ENCODE measurements at places on chromosomes 11 and 22.

- no peak for DNase-seq
These were observed 108.6 kb downstream of the SCN3B start for GRCh38 chr11:123545726-123546270.

- DNase-seq, result no peak
These were observed 113.9 kb downstream of the TRIM29 start for GRCh38 chr11:120024046-120024445.

- no peak for DNase-seq
These were observed 37.1 kb upstream of the SWAP70 start for GRCh38 chr11:9626496-9627394.

DNA sequence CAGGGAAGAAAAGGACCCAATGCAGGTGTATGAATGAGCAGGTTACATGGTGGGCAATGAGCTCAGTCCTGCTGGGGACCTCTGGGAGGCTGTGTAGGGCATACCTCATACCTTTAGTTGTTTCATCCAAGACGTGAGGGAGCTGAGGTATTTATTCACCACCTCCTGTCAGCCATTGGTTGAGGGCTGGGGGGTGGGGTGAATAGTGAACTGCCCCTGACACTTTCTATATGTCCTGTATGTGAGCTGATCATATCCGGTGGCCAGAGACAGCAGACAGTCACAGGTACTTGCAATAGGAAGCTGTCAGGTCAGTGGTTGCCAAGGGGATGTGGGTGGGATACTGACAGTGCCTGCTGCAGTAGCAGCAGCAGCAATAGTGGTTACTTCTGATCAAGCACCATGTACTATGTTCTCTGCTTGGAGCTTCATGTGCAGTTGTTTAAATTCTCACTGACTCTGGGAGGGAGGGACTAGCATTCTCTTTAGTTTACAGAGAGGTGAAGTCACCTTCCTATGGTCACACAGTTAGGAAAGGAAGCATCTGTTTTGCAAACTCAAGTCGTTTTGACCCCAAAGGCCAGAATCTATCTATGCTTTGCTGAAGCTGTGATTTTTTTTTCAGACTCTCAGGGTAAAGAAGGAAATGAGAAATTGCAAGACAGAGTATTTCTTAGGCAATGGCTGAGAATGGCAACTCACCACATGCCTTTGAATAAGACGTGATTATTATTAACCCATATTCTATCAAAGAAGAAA is 54.0 kb downstream of the MIAT start:
- DNase-seq, result no peak

GRCh38 chr11:10490398-10491241 is 35.6 kb downstream of the AMPD3 start:
- DNase-seq, result peak; percentile 85

DNA sequence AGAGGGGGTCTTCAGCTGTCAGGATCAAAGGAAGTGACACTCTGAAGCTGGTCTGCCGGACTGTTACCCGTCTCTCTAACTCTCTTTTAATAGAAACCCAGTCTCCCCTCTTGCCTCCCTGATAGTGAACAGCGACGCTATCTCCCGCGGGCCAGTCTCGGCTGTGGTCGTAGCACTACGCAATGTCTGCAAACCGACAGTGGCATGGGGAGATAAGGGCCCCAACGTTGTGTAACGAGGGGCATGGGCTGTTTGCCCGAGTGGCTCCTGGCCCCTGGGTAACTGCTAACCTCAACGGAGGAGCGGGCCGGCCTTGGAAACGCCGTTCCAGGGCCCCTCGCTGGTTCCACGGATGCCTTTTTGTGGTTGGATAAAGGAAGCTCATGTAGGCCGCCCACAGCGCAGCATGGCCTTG is 23.3 kb downstream of the ZBTB16 start:
- DNase-seq, result no peak

GRCh38 chr11:72947229-72947628 is 133.0 kb downstream of the ATG16L2 start:
- no peak for DNase-seq

GRCh38 chr22:28935713-28936112 is 52.3 kb downstream of the ZNRF3 start:
- DNase-seq, result no peak

DNA sequence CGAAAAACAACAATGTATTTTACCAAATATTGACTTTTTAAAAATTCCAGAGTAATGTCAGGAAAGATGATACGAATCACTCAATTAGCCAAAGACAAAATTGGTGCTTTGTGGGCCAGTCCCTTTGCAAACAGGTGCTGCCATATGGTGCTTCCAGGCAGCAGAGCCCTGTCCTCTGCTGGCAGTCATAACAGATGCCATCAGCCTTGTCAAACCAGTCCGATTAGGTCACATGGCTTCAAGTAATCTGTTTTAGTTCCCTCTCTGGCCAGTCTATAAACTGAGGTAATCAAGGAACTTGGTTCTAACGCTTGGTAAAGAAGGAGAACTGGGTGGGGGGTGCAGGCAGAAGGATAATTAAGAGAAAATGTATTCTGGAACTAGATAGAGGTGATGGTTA is 49.1 kb upstream of the CAPRIN1 start:
- DNase-seq, result no peak

GRCh38 chr11:244376-244775 is 7.6 kb downstream of the PSMD13 start:
- no peak for DNase-seq

- peak; percentile 58 for DNase-seq
These were observed 71.3 kb downstream of the PPP2R1B start for GRCh38 chr11:111694851-111695250.

DNA sequence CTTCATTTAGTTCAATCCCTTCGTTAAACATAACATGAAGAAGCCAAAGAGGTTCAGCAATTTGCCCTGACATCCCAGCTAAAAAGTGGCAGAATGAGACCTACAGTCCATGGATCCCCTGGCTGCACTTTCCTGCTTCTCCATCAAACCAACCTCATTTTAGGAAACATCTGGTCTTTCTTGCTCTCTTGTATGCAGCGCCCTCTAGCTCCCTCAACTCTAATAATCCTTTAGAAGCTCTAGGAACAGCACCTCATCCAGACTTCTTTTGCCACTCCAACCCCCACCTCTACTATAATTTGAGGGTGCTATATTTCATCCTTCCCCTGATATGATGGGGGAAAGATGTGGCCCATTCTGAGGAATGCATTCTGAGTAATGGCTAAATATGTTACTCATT is 7.4 kb downstream of the CNTF start:
- DNase-seq, result peak; percentile 42

DNA sequence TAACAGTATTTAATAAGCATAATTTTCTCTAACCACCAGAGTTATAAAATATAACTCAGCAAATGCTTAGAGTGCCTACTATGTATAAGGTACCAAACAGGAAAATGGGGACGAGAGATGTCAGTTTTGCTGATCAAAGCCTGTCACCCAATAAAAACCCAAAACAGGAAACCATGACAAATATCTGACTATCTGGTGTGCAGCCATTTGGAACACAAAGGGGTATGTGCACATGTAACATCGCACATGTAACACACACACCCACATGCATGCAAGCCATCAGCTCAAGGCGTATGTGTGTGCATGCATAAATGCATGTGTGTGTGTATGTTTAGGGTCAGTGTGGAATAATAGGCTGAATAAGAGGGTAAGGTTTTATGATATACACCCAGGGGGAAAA is 64.2 kb downstream of the PRR5L start:
- DNase-seq, result no peak

DNA sequence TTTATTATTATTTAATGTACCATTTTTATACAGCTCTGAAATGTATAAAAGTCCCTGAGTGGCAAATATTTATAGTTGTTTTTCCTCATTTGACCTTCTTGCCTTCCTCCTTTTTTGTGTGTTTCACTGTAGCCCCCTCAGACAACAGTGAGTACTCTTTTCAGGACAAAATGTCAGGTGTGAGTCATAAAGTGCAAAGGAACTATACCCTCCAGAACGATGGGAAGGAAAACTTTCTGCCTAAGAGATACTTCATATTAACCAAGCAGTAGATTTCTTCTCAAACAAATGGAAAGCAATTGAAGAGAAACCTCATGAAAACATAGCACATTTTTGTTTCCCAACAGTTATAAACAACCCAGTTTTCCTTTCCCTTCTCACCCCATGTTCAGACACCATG is 16.1 kb upstream of the MS4A7 start:
- no peak for DNase-seq

GRCh38 chr22:23789121-23789520 is 2.4 kb downstream of the SMARCB1 start:
- no peak for DNase-seq

DNA sequence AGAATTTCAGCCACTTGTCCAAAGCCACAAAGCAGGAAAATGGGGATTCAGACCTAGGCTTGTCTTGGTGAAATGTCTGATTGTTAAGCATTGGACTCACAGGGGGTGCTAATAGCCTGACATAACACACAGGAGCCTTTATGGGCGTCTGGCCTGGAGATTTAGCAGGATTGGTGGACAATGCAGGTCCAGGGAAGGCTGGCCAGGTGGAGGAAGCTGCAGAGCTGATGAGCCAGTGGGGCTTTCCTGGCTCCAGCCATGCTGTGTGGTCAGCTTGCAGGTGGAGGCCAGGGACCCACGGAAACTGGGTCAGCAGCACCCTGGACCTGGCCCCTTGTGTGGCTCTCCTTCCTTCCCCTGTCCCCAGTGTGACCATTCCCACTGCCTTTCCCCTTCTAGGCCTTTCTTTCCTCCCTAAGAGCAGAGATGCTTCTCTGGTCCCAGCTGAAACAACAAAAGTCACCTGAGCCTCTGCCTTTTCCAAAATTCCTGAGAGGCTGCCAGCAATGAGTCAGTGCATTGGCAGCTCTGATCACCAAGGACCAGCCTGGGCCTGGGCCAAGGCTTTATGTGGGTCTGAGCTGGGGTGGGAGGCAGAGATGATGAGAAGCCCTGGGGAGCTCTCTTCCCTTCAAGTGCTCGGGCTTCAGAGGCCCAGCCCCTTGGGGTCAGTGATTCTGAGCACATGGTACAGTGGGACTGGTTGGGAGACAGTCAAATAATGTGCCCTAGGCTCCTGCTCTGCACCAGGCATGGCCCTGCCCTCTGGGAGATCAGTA is 85.2 kb downstream of the CCDC81 start:
- peak; percentile 98 for DNase-seq

DNA sequence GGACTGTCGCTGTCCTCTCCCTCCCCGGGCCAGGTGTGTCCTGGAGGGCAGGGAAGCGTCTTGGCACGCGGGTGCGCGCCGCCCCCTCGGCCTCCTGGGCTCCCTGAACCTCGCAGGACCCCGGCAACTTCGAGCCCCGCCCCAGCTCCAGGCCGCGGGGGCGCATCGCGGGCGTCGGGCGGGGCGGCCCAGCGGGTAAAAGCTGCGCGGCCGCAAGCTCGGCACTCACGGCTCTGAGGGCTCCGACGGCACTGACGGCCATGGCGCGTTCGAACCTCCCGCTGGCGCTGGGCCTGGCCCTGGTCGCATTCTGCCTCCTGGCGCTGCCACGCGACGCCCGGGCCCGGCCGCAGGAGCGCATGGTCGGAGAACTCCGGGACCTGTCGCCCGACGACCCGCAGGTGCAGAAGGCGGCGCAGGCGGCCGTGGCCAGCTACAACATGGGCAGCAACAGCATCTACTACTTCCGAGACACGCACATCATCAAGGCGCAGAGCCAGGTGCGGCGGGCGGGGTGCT is at the start of gene CST6:
Gene CST6, plus strand, starts transcription at position 224 of the 519 bp plus-strand sequence. Its CDS starts 37 bp downstream, at position 261.
- no peak for DNase-seq

Measured in Daoy (cell line).